ENCODE measurements at places on chromosomes 5 and 9.

DNA sequence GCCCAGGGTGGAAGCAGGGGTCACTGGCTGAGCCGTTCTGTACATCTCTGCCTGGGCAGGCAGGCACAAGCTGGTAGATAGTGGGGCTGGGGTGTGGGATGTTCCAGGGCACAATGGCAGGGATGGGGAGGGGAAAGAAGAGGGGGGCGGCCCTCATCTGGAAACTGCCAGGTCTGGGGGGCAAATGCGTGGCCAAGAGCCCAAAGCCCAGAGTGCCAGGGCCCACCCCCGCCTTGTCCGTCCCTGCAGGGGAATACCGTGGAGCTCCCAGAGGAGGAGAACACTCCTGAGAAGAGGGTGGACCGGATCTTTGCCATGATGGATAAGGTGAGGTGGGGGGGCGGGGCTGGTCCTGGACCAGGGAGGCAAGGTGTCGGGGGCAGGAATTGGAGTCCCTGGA, 42.7 kb upstream of the HMCN2 start:
- DNase-seq, result no peak

DNA sequence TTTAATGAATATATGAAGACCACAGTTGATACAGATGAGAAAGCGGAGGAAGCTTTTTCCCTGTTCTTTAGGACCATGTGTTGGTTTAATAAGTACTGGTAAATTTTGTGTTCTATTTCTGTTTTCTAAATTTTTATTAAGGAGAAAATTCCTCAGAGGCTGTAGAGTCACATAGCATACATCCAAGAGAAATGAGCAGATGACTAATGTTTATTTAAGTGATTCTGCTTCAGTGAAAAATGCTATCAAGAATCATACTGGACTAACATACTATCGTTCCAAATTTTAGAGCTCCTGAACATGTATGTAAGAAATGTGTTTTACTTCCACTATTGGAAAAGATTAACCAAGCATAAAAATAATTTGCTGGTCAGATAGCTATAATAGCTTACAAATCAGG, 115.0 kb downstream of the KIAA1958 start:
- no peak for DNase-seq

DNA sequence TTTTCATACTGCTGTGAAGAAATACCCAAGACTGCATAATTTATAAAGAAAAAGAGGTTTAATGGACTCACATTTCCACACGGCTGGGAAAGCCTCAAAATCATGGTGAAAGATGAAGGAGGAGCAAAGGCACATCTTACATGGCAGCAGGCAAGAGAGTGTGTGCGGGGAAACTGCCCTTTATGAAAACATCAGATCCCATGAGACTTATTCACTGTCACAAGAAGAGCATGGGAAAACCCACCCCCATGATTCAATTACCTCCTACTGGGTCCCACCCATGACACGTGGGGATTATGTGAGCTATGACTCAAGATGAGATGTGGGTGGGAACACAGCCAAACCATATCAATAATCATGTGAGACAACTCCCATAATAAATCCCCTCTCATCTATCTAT, 8.7 kb downstream of the TTC39B start:
- no peak for DNase-seq

DNA sequence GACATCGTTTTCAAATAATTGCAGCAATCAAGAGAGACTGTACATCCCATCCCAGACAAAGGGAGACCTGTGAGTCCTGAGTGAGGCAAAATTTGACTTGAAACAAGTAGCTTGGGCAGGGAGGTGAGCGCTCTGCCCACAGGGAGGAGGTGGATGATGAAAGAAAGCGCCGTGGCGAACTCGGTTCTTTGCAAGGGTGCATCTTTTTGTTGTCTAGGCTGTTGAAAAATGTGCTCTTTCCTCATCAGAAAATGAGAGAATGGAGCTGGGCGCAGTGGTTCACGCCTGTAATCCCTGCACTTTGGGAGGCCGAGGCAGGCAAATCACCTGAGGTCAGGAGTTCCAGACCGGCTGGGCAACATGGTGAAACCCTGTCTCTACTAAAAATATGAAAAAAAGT, 150.5 kb downstream of the GAPVD1 start:
- DNase-seq, result no peak

DNA sequence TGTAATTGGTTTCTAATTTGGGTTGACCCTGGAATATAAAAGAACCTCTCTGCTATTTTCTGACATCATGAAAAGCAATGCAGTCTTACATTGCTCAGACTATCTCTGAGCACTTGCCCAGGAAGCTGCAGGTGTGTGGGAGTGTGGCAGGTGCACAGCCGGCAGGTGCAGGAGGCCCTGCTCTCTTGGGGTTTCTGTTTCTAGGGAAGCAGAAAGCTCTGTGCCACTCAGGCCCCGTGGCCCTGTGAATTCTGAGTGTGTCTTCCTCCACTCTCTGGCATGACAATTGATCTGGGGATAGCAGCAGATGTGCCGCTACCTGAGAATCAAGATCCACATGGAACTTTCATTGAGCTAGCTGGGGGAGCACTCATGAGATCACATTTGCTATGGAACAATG, 45.7 kb upstream of the IRX2 start:
- DNase-seq, result no peak

GRCh38 chr9:102740578-102740977, 254.6 kb upstream of the CYLC2 start:
- DNase-seq, result no peak

DNA sequence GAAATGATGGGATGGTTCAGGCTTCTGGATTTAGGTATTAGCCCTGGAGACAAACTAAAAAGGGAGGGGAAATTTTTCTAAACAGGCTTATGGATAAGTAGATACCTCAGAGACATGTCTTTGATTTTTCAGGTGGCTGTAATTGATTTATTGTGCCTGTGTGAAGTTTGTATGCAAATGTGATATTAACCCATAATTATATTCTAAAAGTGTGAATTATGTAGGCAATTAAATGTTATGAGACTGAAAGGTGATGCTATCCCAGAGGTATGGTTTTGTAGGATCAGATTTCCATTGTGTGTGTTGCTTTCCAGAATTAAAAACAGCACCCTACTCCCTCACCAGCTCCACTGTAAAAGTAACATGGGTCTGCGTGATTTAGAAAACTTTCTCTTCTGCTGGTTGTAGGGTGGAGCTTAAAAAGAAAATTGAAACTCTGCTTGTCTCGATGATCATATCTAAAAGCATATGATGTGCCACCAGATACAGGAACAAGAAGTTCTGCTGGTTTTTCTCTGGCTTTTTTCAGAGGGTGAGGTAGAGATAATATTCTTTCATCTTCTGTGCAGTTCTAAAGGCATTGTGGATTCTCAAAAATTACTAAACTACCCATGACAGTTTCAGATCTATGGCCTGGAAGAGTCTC, 71.8 kb upstream of the TAF11L2 start:
- DNase-seq, result no peak

DNA sequence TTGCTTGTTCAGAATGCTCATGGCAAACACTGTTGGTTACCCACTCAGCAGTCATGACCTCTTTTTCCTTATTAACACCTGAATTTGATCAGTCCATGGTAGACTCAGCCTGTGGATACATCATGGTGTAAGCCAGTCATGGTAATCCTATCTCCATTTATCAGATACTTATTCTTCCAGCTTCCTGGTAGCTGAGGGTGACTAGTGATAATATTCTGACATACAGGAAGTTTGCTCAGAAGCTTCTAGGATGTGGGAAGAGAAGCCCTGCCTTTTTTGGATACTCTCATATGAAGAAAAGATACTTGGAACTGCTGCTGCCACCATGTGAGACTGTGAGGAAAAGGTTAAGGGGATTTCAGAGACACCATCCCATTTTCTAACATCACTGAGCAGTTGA, 7.3 kb downstream of the GDA start:
- no peak for DNase-seq

DNA sequence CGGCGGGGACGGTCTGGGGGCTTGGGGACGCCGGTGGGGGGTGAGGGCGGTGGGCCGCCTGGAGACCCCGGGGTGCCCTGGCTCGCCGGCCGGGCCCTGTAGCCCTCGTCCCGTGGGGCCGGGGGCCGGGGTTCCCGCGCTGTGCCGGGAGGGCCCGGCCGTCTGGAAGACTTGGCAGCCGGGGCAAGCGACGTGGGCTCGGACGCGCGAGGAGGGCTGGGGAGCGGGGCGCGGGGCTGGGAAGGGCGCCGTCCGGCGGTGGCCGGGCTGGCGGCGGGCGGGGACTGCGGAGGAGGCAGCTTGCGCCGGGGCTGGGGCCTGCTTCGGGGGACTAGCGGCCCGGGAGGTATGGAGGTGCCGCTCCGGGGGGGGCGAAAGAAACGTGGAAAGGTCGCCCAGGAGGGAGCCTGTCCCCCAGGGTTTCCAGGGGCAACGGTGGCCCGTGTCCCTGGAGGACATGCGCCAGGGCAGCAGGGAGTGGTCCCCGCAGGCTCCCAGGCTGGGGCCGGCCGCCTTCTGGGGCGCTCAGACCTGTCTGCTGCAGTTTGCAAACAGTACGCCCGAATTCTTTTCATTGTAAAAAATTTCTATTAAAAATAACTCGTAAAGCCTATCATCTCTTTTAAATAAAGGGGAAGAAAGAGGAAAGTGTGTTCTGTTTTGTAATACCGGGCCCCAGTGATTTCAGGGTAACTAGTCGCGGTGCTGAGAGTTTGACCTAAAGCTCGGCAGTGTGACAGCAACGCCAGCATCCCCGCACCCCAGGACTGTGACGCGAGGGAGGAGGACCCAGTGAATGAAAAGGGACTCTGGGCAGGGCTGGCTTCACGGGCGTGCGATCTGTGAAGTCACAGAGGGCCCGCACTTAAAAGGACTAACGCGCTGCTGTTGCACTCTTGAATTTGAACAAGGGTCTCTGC, 752 bp upstream of the ANKH start:
- DNase-seq, result peak; percentile 29

- no peak for DNase-seq
Measured at GRCh38 chr5:98016771-98017170, 756.7 kb upstream of the RGMB start.

GRCh38 chr5:73233461-73234203, 60.6 kb downstream of the TMEM174 start:
- no peak for DNase-seq

- no peak for DNase-seq
Measured at GRCh38 chr9:130711469-130711868, 17.9 kb downstream of the EXOSC2 start.

GRCh38 chr5:113548396-113548795, 34.9 kb downstream of the YTHDC2 start:
- DNase-seq, result no peak

DNA sequence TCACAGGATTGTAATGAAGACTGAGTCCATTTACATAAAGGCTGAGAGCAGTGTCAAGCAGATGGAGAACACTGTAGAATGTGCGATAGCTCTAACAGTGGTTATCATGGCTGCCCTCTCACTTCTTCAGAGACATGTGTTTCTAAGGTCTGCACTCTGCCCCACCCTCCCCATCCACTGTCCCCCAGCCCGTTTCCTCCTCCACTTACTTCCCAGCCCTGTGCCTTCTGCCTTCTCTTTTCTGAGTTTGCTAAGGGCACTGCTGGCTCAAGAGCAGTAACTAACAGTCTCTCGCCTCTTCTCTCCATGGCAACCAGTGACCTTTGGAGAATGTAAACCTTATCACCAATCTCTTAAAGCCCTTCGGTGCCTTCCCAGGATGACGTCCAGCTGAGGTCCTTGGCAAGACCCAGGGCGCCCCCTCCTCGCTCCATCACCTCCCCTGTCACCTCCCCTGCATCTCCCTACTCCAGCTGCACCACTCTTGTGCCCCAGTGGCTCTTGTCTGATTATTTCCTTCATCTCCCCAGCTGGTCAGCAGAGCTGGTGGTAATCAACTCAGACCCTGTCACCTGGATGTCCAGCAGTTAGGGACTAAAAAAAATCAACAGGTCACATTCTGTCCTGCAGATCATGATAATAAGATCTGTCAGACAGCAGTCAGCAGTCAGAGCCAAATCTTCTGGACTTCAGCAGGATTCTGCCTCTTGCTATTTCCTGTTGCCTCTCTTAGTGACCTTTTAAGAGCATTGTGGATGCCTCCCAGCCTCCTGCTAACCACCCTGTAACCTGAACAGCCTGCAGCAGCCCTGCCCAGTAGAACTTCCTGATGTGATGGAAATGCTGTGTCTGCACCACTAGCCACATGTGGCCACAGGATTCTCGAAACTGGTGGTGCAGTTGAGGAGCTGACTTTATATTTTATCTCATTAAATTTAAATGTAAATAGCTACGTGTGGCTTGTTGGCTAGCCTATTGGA, 9.0 kb downstream of the FXN start:
- no peak for DNase-seq

- no peak for DNase-seq
Measured at GRCh38 chr5:161549106-161549505, 2.6 kb upstream of the GABRB2 start.

DNA sequence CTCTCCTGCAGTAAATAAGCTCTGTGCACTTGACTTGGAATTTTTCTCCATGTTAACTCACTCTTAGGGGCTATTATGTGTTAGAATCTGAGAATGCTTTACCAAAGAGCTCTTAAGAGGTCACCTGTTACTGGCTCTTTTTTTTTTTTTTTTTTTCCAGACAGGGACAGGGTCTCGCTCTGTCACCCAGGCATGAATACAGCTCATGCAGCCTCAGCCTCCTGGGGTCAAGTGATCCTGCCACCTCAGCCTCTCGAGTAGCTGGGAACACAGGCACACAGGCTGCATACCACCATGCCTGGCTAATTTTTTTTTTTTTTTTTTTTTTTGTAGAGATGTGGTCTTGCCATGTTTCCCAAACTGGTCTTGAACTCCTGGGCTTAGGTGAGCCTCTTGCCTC, 22.1 kb downstream of the HMGXB3 start:
- DNase-seq, result no peak
